Fibroblast of mammary gland (primary cell): ENCODE measurements at places on chromosomes 3 and 15.

DNA sequence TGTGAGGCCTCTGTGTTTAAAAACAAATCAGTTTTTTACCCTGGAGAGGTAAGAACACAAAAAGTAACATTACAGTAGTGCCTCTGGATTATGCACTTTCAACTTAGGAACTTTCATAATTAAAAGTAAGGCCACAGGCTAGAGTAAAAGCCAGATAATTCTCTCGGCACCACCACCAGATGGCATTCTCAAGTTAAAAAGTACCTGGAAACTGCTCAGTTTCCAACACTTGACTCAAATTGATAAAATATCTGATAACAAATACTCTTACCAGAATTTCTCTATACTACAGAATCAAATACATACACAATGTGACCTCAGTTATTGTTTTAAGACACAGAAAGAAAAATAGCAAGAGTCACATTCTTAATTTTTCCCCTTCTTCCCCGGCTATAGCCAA, 19.9 kb downstream of the SPICE1 start:
- peak; percentile 42 for DNase-seq

DNA sequence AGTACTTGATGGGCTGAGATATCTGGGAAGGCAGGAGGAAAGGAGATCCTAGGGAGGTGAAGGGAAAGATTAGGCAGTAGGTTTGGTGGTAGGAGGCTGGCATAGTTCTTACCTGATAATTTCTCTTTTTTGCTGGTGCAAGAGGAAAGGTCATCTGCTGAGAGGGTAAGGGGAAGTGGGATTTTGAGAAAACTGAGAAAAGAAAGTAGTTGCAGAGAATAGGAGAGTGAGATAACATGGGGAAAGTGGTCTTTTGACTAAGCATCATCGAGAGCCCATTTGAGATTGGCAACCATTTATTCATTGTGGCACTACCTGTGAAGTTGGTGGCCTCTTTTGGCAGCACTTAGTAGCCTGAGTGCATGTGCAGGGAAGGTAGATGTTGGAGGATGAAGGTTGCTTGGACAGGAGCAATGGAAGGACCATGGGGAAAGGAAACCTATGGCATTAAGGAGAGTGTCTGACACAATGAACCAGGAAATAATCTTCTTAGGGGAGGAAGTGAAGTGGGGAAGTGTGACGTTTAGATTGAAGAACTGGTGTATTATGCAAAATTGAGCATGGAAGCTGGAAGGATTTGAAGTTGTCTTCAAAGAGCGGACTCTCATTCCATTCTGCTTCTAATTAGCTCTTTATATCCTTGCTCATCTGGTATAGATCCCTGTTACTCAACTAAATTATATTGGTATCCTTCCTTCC, 21.9 kb upstream of the USP13 start:
- no peak for DNase-seq

GRCh38 chr3:108830991-108831614, 8.5 kb downstream of the TRAT1 start:
- DNase-seq: no peak

DNA sequence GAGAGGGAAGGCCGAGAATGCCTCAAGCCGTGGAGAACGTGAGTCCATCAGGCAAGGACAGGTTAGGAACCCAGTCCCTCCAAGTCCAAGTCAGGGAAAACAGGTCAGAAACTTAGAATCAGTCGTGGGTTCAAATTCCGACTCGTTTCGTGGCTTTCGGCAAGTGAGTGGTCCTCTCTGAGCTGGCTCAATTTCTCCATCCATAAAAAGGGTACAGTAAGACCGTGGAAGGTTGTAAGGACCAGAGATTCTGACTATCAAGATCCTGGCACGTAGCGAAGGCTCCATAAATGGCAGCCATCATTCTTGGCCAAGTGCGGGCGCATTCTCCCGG, 604 bp upstream of the MED12L start:
- no peak for DNase-seq

DNA sequence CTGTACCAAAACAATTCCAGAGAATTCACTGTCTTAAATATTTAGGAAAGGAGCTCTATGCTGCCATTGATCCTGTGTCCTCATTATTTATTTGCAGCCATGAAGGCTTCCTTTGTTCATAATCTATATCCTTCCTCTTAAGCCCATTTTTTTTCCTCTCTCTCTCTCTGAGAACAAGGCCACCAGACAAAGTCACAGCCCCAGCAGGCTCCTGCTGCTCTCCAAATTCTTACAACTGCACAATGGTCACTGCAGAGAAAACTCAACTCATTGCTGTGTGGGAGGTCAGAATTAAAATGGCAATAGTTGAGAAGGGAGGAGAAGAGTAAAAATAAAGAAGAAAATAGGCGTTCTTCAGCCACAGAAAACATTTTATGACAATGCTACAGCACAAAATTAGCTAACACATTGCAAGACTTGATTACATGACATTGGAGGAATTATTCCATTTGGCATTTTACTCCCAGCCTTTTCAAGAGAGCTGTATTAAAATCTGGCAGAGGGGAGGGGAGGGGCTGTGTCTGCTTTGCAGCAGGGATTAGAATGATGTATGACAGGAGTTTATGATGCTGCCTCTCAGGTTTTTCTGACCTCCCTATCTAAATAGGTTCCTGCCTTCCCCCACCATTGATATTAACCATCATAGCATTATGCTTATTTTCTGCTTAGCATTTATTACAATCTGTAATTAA, 399.7 kb upstream of the THBS1 start:
- DNase-seq: no peak

DNA sequence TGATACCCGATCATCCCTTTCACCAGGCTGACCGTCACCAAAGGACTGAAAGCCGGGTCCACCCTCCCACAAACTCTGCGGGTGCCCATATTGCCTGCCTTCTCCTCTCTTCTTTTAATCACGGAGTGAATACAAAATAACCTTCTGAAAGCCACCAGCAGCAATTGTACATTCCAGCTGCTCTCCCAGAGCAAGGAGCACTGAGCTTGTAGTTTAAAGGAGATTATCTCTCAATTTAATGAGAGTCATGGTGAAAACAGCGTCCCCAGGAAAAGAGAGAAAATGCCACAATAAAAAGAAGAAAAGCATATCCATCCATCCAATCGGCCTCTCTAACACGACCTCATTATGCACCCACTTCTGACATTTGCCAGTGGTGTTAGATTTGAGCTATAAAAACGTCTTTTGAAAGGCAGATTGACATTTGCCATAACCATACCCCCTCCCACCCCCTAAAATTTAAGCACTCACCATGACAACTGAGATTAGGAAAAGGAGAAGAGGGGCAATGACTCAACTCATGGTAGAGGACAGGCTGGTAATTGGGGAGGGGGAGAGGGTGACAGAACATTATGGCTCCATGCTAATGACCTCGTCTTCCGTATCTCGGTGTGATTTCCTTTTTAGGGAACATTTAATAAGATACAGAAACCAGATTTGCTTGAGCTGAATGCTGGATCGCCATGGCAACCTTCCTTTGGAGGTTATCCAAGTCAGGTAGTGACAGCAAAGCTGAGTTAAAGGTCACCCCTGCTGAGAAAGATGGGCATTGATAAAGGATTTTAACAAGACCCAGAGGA, 106.2 kb downstream of the ST8SIA2 start:
- DNase-seq: no peak

- DNase-seq: no peak
Observed at GRCh38 chr3:126837773-126838172, 133.7 kb downstream of the CHCHD6 start.

DNA sequence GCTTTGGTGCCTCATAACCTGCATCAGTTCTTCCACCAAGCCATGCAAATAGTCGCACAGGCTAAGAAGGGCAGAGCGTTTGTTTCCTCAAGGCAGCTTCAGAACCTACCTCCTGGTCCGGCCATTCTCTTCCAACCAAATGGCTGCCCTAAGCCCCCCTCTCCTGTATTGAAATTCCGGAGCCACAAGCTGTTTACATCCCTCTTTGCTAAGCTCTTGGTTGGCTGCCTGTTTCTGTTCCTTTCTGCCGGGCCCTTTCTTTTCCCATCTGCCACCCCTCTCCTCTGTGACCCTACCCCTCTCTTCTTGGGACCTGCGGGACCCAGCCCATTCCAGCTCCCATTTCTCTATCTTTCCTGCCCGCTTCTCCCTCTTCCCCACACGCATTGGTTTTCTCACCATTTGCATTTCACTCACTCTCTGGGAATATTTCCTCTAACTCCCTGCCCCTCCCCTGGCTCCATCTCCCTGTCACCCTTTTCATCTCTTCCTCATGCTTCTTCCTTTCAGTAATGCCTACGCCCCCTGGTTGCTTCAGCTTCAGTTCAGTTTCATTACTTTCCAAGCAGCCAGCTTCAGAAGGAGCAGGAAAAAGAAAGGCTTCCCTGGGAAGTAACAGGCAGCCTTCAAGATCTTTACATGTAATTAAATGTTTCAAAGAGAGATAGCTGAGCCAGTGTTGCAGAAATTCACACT, 113.5 kb downstream of the RAB11A start:
- no peak for DNase-seq
